ENCODE measurements at places on chromosomes 5 and 9. TPM values are rescaled to one million over a fixed set of nuclear protein-coding genes. Genes with fewer than 3 reads are reported as not detected.

GRCh38 chr5:140371356-140372151 is 11.6 kb downstream of the SLC4A9 start:
- H3K27me3 ChIP-seq: no peaks in the 10 kb centered on the region
- no peak overlapping the region for H3K4me3 ChIP-seq
- H3K27ac ChIP-seq: no peak overlapping the region
- H3K36me3 ChIP-seq: no peaks in the 10 kb centered on the region
- DNase-seq: no peak
- no peaks in the 10 kb centered on the region for H3K4me1 ChIP-seq

- no peak overlapping the region for H3K4me3 ChIP-seq
- H3K36me3 ChIP-seq: no peaks in the 10 kb centered on the region
- H3K27ac ChIP-seq: no peak overlapping the region
These were observed 11.5 kb downstream of the SLC6A19 start for GRCh38 chr5:1212881-1213280.

- H3K36me3 ChIP-seq: no peaks in the 10 kb centered on the region
- no peak overlapping the region for H3K4me3 ChIP-seq
- DNase-seq: no peak
- no peaks in the 10 kb centered on the region for H3K27me3 ChIP-seq
These were observed 131.5 kb downstream of the ADAMTS19 start for GRCh38 chr5:129591508-129592160.

DNA sequence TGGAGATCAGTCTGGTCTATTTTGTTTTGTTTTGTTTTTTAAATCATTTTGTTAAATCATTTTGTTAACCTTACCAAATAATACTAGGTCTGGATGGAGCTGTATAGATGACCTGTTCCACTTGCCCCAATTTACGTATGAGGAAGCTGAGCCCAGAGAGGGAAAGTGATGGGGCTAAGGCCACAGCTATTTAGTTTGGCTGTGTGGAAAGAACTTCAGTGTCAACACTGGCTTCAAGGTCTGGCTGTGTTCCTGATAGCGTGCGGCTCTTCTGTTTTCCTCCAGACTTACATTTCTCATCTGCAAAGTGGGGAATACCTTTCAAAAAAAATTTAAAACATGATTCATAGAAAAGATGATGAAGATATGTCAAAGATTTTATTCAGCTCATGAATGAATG is 112.5 kb downstream of the PTTG1 start:
- H3K36me3 ChIP-seq: no peaks in the 10 kb centered on the region
- H3K4me3 ChIP-seq: no peak overlapping the region
- no peak overlapping the region for H3K27ac ChIP-seq
- peak; percentile 27 for DNase-seq

DNA sequence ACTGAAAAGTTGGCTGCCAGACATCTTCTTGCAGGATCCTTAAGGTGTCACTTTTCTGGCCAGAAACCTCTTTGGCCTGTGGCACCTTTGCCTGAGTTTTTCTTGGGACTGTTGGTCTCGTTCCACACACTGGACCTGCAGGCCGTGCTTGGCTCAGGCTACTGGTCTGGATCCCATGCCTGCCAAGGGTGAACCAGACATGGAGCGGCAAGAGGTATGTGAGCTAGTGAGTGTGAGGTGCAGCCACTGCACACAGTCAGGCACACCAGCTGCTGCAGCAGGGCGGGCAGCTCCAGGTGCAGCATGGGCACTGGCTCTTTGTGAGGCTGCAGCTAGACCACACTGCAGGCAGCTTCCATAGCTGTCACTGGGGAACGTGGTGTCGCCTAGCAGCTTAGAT is 47.9 kb downstream of the NDUFAF2 start:
- no peaks in the 10 kb centered on the region for H3K27me3 ChIP-seq
- H3K36me3 ChIP-seq: no peaks in the 10 kb centered on the region
- no peak overlapping the region for H3K4me3 ChIP-seq
- H3K27ac ChIP-seq: no peak overlapping the region

DNA sequence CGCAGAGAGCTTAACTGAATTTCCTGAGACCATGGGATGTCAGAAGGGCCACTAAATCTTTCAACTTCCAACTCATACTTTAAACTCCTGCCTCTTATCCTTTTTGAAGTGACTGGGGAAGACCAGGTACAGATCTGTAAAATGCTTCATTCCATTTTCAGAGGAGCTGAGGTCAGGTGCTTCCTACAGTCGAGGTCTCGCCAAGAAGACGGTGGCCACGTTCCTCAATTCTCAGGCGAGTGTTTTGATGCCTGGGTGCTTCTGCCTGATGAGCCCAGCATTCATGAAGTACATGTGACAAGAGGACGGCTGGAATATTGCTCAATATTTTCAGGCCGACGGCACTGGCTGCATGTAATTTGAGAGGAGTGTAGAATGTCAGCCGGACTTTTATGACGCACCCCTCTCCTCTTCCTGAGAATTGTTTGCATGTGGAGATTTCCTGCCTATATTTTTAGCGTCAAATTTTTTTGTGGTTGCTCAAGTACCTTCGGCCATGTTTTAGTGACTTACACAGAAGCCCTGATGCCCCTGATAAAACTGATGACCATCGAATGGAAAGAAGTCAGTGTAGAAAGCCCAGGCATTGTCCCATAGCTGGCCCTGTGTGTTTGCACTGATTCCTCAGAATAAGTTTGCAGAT is 38.8 kb upstream of the GLRX start:
- H3K27ac ChIP-seq: peak overlapping the region; percentile 97
- no peaks in the 10 kb centered on the region for H3K27me3 ChIP-seq
- no peaks in the 10 kb centered on the region for H3K36me3 ChIP-seq
- DNase-seq: peak; percentile 97
- peaks cover 59% of the 10 kb centered on the region for H3K4me1 ChIP-seq

- H3K36me3 ChIP-seq: no peaks in the 10 kb centered on the region
- H3K27me3 ChIP-seq: no peaks in the 10 kb centered on the region
- peaks cover 5% of the 10 kb centered on the region for H3K4me1 ChIP-seq
- no peak for DNase-seq
These were observed 47.2 kb downstream of the OR2K2 start for GRCh38 chr9:111282845-111283244.

DNA sequence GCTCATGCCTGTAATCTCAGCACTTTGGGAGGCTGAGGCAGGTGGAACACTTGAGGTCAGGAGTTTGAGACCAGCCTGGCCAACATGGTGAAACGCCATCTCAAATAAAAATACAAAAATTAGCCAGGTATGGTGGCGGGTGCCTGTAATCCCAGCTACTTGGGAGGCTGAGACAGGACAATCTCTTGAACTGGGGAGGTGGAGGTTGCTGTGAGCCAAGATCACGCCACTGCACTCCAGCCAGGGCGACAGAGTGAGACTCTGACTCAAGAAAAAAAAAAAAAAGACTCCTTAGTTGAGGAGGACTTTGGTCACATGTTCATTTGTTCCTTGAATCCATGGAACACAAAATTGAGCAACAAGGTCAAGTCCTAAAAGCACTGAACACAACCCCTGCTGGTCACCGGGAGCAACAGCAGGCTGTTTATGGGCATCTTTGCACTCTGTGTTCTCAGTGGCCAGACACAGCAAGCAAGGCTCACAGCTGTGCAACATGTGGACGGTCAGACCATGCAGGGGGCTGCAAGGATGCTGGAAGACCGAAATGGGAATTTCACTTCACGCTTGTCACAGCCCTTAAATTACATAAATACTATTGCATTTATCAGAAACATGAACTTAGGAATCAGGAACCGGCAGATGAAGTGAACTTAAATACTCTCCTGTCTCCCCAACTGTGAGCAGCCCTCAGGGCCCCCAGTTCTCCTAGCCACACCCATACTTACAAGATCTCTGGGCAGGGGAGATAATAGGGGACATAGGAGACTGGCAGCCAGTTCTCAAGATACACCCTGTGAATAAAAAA is 2.8 kb downstream of the GBGT1 start:
- H3K4me3 ChIP-seq: no peak overlapping the region
- peaks cover 11% of the 10 kb centered on the region for H3K27me3 ChIP-seq
- H3K4me1 ChIP-seq: peaks cover 2% of the 10 kb centered on the region

GRCh38 chr5:98963019-98963418 is 34.2 kb upstream of the CHD1 start:
- H3K27ac ChIP-seq: no peak overlapping the region
- H3K27me3 ChIP-seq: no peaks in the 10 kb centered on the region
- DNase-seq: no peak
- H3K4me3 ChIP-seq: no peak overlapping the region
- H3K4me1 ChIP-seq: no peaks in the 10 kb centered on the region
- no peaks in the 10 kb centered on the region for H3K36me3 ChIP-seq

GRCh38 chr9:91332546-91333231 is 29.0 kb downstream of the AUH start:
- no peaks in the 10 kb centered on the region for H3K4me1 ChIP-seq
- no peak for DNase-seq
- no peak overlapping the region for H3K4me3 ChIP-seq
- no peaks in the 10 kb centered on the region for H3K27me3 ChIP-seq

- no peak overlapping the region for H3K4me3 ChIP-seq
- no peak overlapping the region for H3K27ac ChIP-seq
- DNase-seq: no peak
These were observed 208.8 kb upstream of the CTNND2 start for GRCh38 chr5:12113062-12113461.

- H3K36me3 ChIP-seq: peaks cover 9% of the 10 kb centered on the region
- H3K27ac ChIP-seq: no peak overlapping the region
- no peaks in the 10 kb centered on the region for H3K4me1 ChIP-seq
- H3K4me3 ChIP-seq: no peak overlapping the region
These were observed 21.6 kb downstream of the LPCAT1 start for GRCh38 chr5:1502046-1502736.

- H3K27ac ChIP-seq: no peak overlapping the region
- no peaks in the 10 kb centered on the region for H3K4me1 ChIP-seq
- no peaks in the 10 kb centered on the region for H3K27me3 ChIP-seq
These were observed 255.8 kb upstream of the SLC24A2 start for GRCh38 chr9:20044686-20045085.

DNA sequence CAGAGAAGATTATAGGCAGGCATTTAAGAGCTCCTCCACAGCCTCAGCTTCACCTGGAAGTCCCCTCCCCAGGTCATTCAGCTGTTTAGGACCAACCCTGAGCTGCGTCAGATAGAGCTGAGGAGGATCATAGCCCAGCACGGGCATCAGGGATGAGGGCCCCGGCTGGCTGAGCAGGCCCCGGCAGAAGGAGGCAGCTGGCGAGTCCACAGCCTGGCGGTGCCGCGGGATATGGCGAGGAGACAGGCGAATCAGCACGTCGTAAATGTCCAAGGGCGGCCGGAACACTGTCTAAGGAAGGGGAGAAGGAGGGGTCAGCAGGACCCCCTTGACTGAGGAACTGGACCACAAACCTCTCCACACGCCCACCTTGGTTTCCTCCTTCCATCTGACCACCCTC is 10.6 kb downstream of the NOL6 start:
- H3K36me3 ChIP-seq: peaks cover 63% of the 10 kb centered on the region
- H3K4me3 ChIP-seq: no peak overlapping the region
- H3K27ac ChIP-seq: no peak overlapping the region

GRCh38 chr5:52685566-52685965 is 102.2 kb upstream of the ITGA1 start:
- no peak overlapping the region for H3K27ac ChIP-seq
- no peaks in the 10 kb centered on the region for H3K27me3 ChIP-seq
- no peak overlapping the region for H3K4me3 ChIP-seq
- no peaks in the 10 kb centered on the region for H3K36me3 ChIP-seq

GRCh38 chr9:70413464-70413798 is 1.0 kb downstream of the KLF9 start:
- DNase-seq: no peak
- H3K4me3 ChIP-seq: peak overlapping the region; percentile 97
- no peaks in the 10 kb centered on the region for H3K27me3 ChIP-seq

MRPL36 gene
- total RNA-seq: 72.2 TPM

BSPRY gene
- total RNA-seq: not detected

ALDH1B1 gene
- total RNA-seq: 124 TPM

MLLT3 gene
- total RNA-seq: 35.1 TPM

CEL gene
- 3.4 TPM for total RNA-seq

OTP gene
- 0.17 TPM for total RNA-seq

KCNT1 gene
- not detected for total RNA-seq

ECSCR gene
- 1.00 TPM for total RNA-seq

GLRA1 gene
- not detected for total RNA-seq
